Neuronal stem cell (in vitro differentiated cells): ENCODE measurements at places on chromosomes 1 and 21.

DNA sequence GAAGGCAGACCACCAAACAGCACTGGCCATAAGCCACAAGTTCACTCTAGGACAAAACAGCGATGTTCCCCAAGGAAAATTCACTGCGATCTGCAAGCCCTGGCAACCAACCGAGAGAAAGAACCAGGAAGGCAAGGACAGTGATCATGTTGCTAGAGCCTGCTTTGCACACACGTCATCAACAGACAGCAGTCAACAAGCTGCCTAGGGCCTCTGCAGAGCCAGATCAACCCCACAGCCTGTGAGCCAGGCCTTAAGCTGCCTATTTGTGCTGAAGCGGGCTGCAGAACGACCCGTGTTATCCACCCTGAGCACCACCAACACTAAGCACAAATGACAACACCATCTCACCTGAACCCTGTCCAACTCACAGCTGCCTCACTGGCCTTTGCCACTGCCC is 6.2 kb upstream of the YRDC start:
- no peaks in the 10 kb centered on the region for H3K27me3 ChIP-seq
- H3K27ac ChIP-seq: no peak overlapping the region
- DNase-seq: no peak

GRCh38 chr1:178055779-178056471 is 38.0 kb upstream of the RASAL2 start:
- H3K4me3 ChIP-seq: no peak overlapping the region
- peaks cover 13% of the 10 kb centered on the region for H3K4me1 ChIP-seq
- no peaks in the 10 kb centered on the region for H3K27me3 ChIP-seq

DNA sequence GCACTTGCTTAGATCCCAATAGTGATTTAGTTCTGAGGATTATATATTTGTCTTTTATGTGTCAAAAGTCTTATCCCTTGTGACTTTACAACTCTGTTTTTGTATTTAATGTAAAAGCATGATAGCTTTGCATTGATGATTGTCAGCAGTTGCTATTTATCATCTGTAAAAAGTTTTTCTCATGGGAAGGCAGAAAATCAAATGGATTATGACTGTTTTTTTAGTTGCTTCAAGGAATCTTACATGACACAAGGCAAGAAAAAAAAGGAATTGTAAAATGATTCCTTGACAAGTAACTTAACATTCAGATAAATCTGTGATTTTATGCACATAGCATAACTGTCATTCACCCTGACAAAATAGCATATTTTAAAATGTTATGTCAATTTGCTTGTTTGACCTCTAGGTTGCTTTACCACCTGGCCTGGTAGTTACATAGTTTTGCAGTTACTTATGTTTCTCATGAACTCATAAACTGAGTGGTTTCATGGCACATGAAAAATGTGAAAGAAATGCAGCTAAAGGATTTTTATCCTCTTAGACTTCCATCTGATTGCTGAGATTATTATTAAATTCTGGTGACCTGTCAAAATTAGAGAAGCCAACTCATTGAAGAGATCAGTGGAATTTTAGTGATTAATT is 622.6 kb downstream of the ADGRL2 start:
- no peaks in the 10 kb centered on the region for H3K27me3 ChIP-seq
- no peaks in the 10 kb centered on the region for H3K36me3 ChIP-seq
- no peak overlapping the region for H3K4me3 ChIP-seq
- no peak for DNase-seq
- H3K27ac ChIP-seq: no peak overlapping the region

DNA sequence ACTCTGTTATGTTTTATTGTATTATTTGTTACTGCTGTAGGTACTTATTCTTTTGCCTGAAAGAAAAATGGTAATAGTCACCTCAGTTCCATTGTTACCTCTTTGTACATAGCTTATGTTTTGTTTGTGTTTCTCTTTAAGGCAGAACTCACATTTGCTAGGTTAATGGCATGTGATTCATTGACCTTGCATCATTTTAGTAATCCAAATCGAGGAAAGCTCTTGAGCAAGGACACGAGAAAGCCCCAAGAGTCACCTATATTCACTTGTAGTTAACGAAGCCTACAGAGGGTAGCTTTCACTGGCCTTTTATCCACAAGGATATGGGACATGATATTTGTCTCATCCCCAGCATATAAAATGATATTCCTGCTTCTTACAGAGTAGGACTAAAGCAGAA is 1765.2 kb downstream of the NCAM2 start:
- H3K36me3 ChIP-seq: no peaks in the 10 kb centered on the region
- no peaks in the 10 kb centered on the region for H3K4me1 ChIP-seq
- H3K27me3 ChIP-seq: no peaks in the 10 kb centered on the region
- no peak overlapping the region for H3K27ac ChIP-seq
- no peak for DNase-seq

GRCh38 chr1:172399756-172400721 is 20.4 kb upstream of the C1orf105 start:
- H3K27me3 ChIP-seq: no peaks in the 10 kb centered on the region
- no peak overlapping the region for H3K4me3 ChIP-seq
- DNase-seq: no peak
- no peak overlapping the region for H3K27ac ChIP-seq
- H3K36me3 ChIP-seq: no peaks in the 10 kb centered on the region

DNA sequence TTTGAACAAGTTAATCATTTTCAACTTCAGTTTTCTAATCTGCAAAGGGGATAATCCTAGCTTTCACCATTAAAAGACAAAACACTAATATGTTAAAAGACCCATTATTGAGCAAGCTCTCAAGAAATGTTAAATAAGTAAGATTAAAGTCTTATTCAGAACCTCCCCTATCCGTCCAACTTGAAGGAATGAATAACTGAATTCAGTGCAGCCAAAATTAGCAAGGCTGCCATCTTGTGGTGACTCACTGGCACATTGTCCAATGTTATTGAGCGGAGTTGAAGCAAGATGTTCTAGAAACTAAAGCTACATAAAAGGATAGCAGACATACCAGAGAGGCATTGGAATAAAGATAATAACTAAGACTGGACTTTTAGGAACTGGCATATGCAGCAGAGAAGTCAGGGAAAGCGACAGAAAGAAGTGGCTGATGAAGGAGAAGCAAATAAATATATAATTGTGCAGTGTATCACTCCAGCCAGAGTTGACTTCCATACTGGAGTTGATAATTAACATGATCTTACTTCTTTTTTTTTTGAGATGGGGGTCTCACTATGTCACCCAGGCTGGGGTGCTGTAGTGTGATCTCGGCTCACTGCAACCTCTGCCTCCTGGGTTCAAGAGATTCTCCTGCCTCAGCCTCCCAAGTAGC is 8.2 kb upstream of the CAP1 start:
- DNase-seq: peak; percentile 38
- H3K36me3 ChIP-seq: no peaks in the 10 kb centered on the region

DNA sequence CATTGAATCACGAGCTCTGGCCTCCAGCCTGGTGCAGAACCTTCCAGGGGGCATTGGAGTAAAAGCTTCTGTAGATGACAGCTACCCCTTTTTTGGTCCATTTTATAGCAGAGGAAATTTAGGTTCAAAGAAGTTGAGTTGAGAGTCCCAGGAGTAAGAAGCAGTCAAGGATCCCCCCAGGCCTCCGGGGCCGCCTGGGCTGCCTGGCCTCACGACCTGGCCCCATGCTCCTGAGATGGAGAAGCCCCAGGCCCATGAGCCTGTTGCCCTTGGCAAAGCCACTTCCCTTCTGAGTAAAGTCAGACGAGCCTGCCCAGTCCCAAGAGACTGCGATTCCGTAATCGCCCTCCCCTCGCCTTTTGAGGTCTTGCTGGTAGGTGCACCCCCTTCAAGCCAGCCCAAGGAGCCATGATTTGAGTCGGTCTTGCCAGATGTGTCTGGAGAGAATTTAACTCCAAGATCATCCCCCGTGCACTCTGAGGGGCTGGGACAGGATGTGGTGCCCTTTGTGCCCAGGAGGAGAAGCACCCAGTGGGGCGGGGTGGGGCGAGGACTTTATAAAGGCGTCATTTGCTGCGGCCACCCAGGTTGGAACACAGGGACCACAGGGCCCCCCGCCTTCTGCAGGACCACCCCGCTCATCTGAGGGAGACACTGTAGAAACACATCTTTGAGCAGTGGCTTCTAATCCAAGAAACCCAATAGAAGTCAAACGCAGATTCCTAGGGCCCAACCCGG is 30.1 kb downstream of the PDE9A start:
- peaks cover 21% of the 10 kb centered on the region for H3K36me3 ChIP-seq
- no peaks in the 10 kb centered on the region for H3K27me3 ChIP-seq
- no peak for DNase-seq
- H3K4me1 ChIP-seq: no peaks in the 10 kb centered on the region

GRCh38 chr1:61277121-61277690 is 194.8 kb downstream of the NFIA start:
- H3K4me1 ChIP-seq: no peaks in the 10 kb centered on the region
- no peak overlapping the region for H3K27ac ChIP-seq
- no peaks in the 10 kb centered on the region for H3K36me3 ChIP-seq
- H3K27me3 ChIP-seq: no peaks in the 10 kb centered on the region
- DNase-seq: no peak

- peaks cover 5% of the 10 kb centered on the region for H3K4me1 ChIP-seq
- peak overlapping the region; percentile 22 for H3K4me3 ChIP-seq
- H3K36me3 ChIP-seq: no peaks in the 10 kb centered on the region
- H3K27ac ChIP-seq: no peak overlapping the region
- DNase-seq: no peak
These were observed 14.3 kb downstream of the INSRR start for GRCh38 chr1:156844638-156845037.

DNA sequence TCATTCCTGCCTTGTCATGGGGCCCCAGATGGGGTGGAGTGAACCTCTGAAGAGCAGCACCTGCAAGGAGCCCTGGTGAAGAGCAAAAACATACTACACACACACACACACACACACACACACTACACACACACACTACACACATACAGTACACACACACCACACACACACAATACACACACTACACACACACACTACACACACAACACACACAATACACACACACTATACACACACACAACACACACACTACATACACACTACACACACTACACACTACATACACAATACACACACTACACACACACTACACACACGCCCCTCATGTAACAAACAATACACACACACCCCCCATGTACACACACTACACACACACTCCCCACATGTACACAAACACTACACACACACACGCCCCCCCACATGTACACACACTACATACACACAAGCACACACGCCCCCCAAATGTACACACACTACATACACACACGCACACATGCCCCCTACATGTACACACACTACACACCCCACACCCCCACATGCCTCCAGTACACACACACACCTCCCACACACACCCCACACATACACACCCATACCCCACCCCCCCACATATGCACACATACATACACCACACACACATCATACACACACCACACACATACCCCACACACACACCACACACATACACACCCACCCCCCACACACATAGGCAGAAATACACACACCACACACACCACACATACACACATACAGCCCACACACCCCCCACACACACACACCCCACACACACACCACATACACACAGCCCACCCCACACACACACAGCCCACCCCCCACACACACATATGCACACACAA is 9.3 kb downstream of the SLC2A5 start:
- no peaks in the 10 kb centered on the region for H3K27me3 ChIP-seq
- no peaks in the 10 kb centered on the region for H3K36me3 ChIP-seq
- peak overlapping the region; percentile 65 for H3K4me3 ChIP-seq
- H3K4me1 ChIP-seq: peaks cover 8% of the 10 kb centered on the region
- no peak overlapping the region for H3K27ac ChIP-seq

DNA sequence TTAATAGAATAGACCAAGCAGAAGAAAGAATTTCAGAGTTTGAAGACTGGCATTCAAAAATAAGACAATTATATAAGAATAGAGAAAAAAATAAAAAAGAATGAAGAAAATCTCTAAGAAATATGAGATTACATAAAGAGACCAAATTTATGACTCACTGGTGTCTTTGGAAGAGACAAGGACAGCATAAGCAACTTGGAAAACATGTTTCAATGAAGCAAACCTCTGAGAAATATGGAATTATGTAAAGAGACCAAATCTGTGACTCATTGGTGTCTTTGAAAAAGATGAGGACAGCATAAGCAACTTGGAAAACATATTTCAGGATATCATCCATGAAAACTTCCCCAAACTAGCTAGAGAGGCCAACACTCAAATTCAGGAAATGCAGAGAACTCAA is 60.4 kb upstream of the LYPLAL1 start:
- no peak for DNase-seq
- no peak overlapping the region for H3K4me3 ChIP-seq
- no peaks in the 10 kb centered on the region for H3K27me3 ChIP-seq
- H3K27ac ChIP-seq: no peak overlapping the region

DNA sequence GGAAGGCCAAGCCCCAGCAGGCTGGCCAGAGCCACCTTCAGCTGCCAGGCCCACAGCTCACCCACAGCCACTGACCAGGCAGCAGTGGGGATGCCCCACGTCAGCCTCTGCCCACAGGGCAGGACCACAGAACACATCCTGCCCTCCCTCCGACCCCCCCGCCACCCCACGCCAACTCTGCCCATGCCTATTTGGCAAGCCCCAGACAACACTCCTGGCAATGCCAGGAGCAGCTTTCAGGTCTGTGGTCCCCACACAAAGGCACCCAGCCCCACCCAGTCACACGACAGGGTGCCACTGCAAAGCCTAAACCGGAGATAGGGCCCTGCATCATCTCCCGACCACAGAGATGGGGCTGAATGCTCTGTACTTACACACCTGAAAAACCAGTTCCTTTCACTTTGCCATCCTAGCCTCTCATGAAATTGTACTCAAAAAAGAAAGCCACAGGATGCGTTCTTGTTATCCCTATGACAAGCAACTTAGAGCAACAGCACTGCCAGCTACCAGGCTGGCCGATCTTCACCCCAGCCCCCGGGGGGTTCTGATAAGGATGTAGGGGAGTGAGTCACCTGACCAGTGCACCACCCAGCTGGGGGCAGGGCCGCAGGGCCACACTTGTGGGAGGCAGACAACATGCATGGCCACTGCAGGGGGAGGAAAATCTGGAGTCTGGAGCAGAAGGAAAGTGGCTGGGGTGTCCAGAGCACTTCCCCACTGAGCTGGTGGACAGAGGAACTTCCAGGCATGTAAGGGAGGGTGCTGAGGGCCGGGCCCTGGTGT is 36.2 kb downstream of the UBE2G2 start:
- no peaks in the 10 kb centered on the region for H3K27me3 ChIP-seq
- H3K4me1 ChIP-seq: peaks cover 29% of the 10 kb centered on the region
- H3K27ac ChIP-seq: no peak overlapping the region
- H3K36me3 ChIP-seq: peaks cover 10% of the 10 kb centered on the region
- H3K4me3 ChIP-seq: no peak overlapping the region
- DNase-seq: no peak

- no peaks in the 10 kb centered on the region for H3K36me3 ChIP-seq
- no peaks in the 10 kb centered on the region for H3K4me1 ChIP-seq
- no peaks in the 10 kb centered on the region for H3K27me3 ChIP-seq
- H3K27ac ChIP-seq: no peak overlapping the region
These were observed 107.4 kb upstream of the ESRRG start for GRCh38 chr1:216830424-216831210.
